IMR-90 (cell line): ENCODE measurements at places on chromosomes 4 and X. TPM values are rescaled to one million over a fixed set of nuclear protein-coding genes. Genes with fewer than 3 reads are reported as not detected.

DNA sequence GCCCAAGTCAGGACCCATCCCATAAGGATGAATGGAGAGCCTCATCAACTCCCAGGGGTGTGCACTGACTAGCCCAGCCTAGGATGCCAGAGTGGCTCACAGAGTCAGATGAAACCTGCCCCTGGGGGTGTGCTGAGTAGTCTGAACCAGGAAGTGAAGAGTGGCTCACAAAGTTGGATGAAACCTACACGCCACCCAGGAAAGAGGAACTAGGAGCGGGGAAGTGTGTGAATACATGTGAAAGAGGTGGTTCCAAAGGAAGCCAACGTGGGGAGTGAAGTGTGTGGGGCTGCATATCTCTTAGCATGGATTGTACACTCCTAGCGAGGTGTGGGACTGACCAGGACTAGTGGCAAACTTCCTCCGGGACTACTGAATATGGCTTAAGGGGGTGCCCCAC is 902.1 kb upstream of the NDST4 start:
- no peak for DNase-seq

Gene RBMXL3
- total RNA-seq, result not detected in 2 replicates

Gene NOX1
- total RNA-seq, result not detected in 2 replicates

DNA sequence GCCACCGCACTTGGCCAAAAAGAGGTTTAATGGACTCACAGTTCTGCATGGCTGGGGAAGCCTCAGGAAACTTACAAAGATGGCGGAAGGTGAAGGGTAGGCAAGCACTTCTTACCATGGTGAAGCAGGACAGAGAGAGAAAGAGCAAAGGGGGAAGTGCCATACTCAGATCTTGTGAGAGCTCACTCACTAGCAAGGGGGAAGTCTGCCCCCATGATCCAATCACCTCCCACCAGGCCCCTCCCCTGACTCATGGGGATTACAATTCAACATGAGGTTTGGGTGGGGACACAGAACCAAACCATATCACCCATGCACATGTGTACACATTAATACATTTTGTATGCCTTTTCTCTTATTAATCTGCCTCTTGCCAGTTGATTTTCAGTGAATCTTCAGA is 77.2 kb upstream of the HSD17B10 start:
- no peak for DNase-seq

Gene VAMP7
- total RNA-seq, result 39.1 and 58.3 TPM in 2 replicates

DNA sequence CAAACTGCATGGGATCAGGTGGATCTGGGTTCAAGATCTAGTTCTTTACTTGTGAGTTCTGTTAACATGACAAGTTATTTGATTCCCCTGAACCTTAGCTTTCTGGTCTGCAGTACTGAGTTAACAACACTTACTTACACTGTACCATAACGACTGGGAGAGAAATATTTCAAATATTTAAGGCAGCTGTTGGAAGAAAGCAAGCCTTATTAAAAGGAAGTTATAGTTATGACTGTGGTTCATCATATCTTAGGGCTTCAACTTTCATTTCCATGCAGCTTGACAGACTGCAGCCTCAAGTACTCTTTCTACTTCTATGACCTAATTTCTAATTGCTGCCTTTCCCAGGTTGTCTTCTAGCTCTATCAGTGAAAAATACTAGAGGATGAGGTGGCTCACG is 40.0 kb upstream of the PDGFRA start:
- DNase-seq, result peak; percentile 64

DNA sequence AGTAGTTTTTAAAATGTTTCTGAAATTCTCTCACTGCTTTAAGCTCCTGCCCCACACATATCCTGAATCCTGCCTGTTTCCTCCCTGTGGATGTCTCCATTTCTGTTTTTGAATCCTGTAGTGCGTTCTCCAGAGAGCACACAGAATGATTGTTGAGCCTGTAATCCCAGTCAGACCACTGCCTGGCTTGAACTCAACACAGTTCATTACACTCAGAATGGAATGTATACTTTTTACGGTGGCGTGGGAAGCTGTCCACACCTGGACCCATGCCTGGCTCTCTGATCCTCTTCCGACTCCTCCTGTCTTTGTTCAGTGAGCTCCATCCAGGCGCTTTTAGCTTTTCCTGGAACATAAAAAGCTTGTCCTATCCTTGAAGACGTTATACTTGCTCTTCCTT is 1217.0 kb upstream of the PRKX start:
- no peak for DNase-seq

Gene FRG2
- total RNA-seq, result not detected in 2 replicates

GRCh38 chrX:110050901-110051300 is 48.0 kb downstream of the TMEM164 start:
- DNase-seq, result no peak

GRCh38 chrX:97682991-97683840 is 799.5 kb downstream of the RPA4 start:
- DNase-seq, result no peak

Gene HTN1
- total RNA-seq, result not detected in 2 replicates

DNA sequence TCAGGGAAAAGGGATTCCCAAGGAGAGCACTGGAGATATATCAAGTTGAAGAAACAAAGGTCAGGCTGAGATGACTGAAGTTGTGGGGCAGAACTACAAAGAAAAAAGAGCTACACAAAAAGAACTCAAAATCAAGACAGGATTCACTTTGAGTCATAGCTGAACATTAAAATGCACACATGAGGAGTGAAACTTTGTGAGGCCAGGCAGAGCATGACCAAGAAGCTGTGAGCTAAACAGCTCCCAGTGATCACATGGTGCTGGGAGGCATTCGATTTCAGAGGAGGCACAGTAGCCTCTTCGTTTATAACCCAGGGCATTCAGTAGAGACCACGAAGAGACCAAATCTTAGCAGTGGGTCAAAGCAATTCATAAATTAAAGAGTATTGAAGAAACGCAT is 145.3 kb downstream of the ATRX start:
- DNase-seq, result no peak

DNA sequence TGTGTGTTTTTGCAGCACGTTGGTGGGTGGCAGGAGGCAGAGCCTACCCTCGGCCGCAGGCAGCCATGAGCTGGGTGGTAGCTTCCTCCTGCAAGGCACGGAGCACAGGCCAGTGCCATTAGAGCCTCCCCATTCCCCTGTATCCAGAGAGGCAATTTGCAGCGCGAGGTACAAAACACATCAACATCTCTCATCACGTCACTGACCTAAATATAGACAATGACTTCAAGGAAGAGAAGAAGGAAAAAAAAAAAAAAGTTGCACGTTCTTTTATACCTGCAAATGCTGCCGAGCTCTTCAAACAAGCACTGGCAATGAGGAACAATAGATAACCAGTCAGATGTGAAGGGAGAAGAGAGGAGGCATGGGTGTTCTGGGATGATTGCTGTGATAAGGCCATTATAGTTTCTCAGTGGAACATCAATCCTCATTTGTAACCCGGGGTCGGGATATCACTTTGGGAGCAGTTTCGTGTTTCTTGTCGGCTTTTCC is 159.9 kb downstream of the MGST2 start:
- DNase-seq, result no peak

GRCh38 chr4:122636697-122637096 is 15.8 kb upstream of the IL21 start:
- DNase-seq, result no peak

Gene DYNLT3
- total RNA-seq, result 18.8 and 38.3 TPM in 2 replicates

GRCh38 chr4:167787231-167787630 is 305.1 kb upstream of the ANXA10 start:
- no peak for DNase-seq

- peak; percentile 48 for DNase-seq
Observed at GRCh38 chr4:186272699-186273391, 6.9 kb downstream of the F11 start.

DNA sequence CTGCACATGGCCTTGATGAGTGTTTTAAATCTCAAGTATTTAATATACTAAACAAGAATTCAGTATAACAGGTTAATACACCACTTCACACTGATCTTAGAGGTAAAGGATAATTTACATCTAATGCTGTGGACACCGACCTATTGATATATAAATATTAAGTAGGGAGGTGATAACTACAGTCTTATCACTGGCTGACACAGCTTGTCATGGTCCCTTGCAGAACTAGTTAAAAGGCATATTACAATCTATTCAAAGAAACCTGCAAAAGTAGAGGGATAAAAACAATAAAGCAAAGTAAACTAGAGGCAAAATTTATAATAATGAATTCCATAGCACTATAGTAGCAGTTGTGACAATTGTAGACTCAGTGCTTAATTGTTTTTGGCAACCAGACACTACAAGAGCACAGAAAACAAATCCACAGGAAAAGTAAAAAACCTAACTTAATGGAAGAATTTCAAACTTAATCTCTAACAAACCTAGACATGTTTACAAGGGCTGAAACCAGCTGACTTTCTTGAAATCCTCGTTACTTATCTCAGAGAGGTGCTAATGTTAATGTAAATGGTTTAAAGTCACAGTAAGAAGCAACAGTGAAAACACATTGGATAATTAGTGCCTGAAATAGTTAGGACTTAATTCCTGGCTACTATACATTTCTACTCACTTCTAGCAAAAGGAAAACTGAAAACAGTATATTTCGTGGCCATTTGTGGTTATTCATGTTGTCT is 25.0 kb downstream of the MFAP3L start:
- no peak for DNase-seq
